ELR (cell line): ENCODE measurements at places on chromosomes 12 and 14.

GRCh38 chr14:51269634-51270033 lies 29.6 kb downstream of the TMX1 start:
- DNase-seq: no peak

DNA sequence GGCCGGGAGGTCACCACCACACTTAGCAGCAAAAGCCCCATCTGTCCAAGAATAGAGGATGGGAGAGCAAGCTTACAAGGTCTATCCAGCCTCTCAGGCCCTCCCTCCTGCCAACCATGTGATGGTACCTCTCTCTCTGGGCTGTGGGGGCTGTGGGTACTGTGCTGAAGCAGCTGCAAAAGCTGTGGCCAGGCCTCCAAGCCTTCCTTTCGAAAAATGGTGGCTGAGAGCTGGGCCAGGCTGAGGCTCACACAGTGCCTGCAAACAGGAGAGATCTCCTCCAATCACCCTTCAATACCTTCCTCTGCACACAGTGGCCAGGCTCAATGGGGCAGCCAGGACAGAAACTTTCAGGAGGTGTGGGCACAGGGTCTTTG lies 1.1 kb downstream of the IPO4 start:
- no peak for DNase-seq

GRCh38 chr14:34336501-34336900 lies 125.5 kb downstream of the SPTSSA start:
- no peak for DNase-seq

DNA sequence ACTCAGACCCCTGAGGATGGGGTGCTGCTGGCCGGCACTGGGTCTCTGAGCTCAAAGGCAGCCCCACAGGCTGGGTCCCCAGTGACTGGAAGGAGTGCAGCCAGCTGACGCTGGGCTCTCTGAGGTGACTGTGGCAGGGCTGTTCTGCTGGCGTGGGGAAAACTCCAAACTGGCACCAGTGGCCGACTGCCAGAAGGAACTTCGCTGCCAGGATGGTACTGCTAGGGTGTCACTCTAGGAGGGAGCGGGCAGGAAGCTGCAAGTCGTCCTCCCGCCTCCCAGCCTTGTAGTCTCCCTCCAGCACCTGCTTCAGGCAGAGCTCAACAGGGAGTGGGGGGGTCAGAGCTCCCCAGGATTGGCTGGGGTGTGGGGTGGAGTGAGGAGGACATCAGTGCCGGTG lies 41.3 kb downstream of the CDC42BPB start:
- DNase-seq: no peak

DNA sequence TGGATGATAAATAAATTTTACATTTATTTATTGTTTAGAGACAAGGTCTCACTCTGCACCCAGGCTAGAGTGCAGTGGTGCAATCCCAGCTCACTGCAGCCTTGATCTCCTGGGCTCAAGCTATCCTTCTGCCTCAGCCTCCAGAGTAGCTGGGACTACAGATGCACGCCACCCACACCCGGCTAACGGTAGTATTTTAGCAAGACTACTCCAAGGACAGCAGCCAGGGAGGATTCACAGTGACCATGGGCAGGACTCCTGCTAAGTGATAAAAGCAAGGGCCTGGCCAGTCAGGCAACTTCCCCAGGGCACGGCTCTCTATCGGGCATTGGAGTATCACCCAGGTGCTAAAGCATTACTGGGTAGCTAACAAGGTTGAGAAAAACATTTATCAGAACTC lies 55.4 kb downstream of the ARL6IP4 start:
- no peak for DNase-seq

DNA sequence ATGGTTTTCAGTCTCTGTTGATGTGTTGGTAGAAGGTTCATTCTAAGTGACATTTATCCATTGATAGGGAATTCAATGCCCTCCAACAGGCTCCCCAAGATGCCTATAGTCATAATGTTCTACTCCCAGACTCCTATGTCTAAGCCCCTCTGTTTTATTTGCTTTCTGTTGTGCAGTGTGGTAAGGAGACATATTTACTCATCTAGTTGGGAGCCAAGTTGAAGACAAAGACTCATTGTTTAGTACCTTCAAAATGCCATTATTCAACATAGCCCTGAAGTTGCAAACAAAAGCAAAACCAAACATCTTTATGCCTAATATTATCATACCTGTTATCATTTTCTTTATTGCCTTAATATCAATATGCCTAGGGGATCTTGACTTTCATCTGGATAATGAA lies 302.1 kb downstream of the RMST start:
- no peak for DNase-seq
